AG09319 (cell line): ENCODE measurements at places on chromosomes 11 and 22.

DNA sequence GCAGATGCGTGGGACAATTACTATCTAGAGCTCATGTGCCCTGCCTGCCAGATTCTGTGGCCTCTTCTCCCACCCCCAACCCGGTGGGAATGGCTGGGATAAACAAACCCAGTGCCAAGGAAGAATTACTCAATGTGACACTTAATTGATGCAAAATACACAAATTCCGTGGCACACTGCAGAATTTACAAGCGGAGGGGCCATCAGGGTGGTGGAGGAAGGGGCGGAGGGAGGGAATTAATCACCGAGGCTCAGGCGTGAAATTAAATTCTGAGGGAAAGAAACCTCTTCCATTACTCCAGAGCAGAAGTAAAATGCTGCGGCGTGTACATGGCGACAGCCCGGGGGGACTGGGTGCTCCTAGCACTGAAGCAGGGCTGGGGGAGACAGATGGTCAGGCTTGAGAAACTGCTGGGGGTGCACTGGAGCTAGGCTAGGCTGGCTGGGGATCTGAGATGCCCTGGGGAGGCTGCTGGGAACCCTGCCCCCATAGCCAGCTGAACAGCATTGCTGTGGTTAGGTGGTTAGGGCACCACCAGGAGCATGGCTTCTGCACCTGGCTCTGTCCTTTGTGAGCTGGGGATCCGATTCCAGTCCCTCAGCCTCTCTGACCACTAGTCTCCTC, 200.6 kb downstream of the CEP164 start:
- DNase-seq, result no peak

DNA sequence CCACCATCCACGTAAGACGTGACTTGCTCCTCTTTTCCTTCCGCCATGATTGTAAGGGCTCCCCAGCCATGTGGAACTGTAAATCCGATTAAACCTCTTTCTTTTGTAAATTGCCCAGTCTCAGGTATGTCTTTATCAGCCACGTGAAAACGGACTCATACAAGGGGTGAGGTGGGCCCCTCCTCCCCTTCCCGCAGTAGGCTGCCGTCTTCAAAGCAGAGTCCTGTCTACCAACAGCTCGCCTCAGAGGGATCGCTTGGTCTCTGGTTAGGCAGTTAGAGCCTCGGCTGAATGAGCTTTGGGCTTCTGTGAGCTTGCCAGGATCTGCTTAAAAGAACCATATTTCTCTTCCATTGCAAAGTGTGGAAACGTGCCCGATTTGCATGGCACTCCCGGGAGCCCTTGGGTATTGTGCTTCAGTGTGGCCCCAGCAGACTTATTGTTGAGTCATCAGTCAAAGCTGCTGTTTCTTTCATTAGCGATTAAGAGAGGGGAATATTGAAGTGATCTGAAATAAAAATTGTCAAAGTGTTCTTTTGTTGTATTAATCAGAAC, 338.3 kb downstream of the TBC1D22A start:
- no peak for DNase-seq

GRCh38 chr11:47388697-47389576, 10.6 kb upstream of the SPI1 start:
- no peak for DNase-seq

DNA sequence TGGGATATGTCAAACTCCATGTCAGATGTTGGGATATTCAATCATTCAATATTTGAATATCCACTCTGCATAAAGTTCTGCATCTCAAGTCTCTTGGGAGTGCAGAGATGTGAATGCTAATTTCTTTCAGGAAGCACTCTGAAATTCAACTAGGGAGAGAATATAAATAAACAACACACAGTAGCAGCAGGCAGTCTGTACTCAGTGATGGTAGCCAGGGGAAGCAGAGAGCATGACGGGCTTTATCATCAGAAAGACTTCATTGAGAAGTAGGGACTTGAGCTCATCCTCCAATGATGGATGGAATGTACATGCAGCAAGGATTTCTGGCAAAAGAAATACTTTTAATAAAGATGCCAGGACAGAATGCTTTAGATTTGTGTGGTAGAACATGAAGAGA, 9.8 kb upstream of the TEAD1 start:
- DNase-seq, result no peak

DNA sequence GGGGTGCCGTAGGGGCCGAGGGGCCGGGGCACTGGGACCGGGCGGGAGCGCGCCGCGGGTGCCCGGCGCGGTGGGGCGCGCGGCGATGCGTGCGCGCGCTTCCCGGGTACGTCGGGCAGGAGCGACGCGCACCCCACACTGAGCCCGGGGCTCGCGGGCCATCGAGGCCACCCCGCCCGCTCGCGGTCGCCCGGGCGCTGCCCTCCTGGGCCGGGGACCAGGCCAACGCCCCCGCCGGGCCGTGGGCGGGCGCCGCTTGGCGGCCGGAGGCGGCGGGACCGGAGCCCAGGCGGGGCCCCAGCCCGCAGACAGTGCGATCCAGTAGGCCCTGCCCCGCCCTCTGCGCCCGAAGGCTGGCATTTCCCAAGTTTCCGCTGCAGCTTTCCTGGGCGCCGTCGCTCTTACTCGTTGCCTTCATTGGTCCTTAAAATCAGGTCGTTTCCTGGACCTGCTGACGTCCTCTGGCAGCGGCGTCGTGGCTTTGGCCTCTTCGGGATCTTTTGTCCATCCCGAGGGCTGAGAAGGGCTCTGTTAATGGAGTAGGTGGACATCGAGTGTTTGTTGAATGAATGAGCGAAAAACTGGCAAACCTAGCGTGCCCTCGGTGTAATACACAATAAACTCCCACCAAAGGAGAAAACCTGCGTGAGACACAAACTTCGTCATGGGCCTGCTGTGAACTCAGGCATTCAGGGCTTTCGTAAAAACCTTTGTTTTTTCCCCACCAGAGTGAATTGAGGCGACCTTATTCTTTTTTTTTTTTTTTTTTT, 638 bp downstream of the PARVA start:
- no peak for DNase-seq

GRCh38 chr11:77101043-77101537, 1.6 kb upstream of the OMP start:
- DNase-seq, result no peak

GRCh38 chr11:2807801-2808241, 77.8 kb downstream of the CDKN1C start:
- DNase-seq, result no peak

- no peak for DNase-seq
These were observed 51.9 kb upstream of the KCNQ1OT1 start for GRCh38 chr11:2751523-2752203.

GRCh38 chr11:77814848-77815247, 5.7 kb downstream of the RSF1 start:
- DNase-seq, result no peak

GRCh38 chr11:110901441-110901840, 189.2 kb upstream of the ARHGAP20 start:
- DNase-seq, result no peak

DNA sequence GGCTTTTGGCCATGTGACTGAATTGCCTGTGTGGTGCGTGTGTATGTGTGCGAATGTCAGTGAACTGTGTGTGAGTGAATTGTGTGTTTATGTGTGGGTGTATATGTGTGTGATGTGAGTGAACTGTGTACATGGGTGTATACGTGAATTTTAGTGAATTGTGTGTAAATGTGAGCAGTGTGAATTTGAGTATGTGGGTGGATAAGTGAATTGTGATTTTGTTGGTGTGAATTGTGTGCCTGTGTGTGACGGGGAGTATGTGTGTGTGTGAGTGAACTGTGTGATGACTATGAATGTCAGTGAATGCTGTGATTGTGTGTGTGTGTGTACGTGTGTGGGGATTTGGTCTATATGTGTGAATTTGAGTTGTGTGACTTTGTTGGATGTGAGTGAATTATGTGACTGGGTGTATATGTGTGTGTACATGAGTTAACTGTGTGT, 3.5 kb downstream of the DDTL start:
- no peak for DNase-seq

- DNase-seq, result no peak
These were observed at the start of gene BIK for GRCh38 chr22:43110444-43110926. TSS of gene BIK (plus strand) at chr22:43110750. CDS start at chr22:43124023, 13,273 bp downstream.

- peak; percentile 95 for DNase-seq
These were observed 15.2 kb upstream of the NUP160 start for GRCh38 chr11:47863189-47863897.

DNA sequence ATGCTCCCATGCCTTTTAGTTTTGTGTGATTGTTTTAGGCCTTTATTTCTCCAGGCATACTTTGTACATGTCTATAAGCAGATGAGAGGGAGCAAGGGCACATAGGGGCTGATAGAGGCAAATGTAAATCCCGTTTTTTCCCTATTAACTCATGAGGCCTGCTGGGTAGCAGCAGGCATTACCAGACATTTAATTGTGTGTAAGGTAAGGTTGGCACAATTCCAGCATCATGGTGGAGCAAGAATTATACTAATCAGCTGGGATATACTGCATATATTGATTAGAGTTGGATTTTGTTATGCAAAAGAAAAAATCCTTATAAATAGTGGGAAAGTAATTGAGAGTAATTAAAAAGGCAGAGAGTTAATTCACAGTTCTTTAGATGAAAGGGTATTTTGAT, 12.2 kb downstream of the FAT3 start:
- DNase-seq, result no peak

DNA sequence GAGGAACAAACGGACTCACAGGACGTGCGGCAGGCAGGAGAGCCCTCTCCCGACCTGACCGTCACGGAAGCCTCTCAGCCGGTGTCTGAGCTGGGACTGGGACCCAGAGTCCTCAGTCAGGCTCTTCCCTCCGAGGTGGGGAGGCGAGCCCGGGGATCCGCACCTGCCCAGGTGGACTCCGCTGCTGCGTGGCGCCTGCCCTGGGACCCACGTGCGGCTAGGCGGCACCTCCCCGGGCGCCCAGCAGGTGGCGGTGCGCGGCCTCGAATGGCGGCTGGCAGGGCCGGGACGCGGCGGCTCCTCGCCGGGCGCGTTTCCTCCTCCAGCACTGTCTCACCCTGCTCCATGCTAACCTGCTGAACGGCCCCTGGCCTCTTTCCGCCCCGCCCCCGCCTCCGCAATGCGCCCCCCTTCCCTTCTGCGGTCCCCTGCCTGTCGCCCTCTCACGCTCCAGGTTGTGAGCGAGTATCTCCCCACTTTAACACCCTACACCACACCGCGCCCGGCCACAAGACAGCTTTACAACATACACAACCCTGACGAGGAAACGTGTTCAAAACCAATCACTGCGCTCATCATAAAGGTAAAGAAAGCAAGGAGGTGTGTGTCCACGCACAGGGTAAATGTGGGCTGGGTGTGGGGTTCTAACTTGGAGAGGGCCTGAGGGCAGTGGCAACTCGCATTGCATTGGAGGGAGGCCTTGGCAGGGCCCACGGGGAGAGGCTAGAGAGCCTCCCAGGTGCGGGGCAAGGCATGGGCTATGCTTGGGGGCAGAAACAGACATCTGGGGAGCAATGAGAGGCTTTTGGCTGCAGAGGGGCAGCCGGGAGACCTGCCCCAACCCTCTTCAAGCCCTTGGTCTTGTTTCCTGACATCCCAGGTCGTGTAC, 25.9 kb upstream of the ATXN10 start:
- no peak for DNase-seq

DNA sequence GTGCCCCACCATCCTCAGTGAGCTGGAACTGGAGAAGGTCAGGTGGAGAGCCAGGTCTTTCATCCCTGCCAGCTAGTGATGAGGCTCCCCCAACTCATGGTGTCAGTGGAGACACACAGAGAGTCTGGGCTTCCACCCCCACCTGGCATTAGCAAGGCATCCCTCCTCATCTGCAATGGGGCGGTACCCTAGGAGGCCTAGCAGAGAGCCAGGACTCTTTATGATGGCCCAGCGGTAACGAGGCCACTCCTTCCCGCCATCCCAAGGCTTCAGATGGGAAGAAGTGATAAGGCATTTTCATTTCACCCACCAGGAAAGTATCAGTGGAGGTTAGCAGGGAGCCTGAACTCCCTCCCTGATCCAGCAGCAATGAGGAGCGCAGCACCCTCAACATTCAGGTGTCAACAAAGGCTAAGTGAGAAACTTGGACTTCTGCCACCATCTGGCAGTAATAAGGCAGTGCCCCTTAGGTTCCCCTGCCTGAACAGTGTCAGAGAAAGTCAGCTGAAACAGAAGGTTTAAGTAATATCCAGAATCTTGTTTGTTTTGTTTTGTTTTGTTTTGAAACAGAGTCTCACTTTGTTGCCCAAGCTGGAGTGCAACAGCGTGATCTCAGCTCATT, 40.5 kb upstream of the FBLN1 start:
- DNase-seq, result no peak

DNA sequence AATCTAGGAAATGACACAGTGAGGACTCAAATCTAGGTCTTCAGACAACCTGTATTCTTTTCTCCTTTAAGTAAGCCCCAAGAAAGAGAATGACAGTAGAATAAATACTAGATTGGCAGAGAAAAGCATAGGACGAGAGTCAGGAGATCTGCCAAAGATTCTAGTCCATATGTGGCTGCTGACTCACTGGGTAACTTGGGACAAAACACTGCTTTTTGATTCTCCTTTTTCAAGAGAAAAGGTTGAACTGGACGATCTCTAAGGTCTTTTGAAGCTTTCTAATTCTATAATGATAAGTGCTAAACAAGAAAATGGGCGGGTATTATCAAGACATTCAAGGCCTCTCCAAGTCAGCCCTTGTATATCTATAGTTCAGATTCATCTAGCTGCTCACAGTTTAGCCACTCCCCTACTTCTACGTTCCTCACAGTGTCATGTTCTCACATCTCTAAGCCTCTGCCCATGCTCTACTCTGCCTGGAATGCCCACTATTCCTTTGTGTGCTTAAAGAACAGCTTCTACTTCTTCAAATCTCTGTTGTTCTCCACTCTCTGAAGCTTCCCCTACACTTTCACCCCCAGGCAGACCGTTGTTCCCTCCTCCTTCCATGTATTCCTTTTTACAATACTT, 53.0 kb downstream of the RELT start:
- no peak for DNase-seq

DNA sequence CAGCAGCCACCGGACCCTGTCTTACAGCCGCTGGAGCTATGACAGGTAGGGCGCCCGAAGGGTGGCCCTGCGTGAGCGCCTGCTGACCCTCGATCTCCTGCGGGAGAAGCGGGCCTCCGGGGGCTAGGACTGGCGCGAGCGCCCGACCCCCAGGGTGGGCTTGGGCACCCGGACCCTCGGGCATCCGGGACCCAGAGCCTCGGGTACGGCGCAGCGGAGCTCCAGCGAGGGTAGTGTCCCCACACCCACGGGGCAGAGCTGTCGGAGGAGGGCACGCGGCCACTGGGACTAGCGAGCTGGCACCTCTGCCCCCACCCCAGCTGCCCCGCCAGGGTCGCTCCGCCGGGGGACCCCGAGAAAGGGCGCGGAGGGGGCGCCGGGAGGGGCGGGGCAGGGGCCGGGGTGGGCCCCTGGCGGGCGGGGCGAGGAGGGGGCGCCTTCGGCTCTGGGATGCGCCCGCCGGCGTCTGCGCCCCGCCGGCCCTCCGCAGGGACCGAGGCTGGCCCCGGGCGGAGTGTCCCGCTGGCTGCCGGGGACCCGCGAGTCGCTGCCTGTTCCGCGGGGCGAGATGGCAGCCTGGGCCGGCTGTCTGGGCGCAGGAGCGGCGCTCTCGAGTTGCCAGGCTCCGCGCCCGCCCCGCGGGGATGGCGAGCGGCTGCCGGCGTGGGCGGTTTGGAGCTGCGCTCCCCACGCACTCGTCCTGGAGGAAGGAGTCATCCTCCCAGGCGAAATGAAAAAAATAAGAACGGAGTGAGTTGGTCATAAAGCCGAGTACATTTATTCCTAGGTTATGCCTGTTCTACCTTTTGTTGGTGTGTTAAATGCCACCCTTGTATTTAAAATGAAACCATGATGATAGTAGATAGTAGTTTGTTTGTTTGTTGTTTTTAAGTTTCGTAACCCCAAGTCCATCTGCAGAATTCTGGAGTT, 32.4 kb downstream of the EIF3F start:
- DNase-seq, result no peak
